Retina (tissue), 1 donor: ENCODE measurements at places on chromosomes 16 and 17.
A peak's percentile ranks its signal among the peaks of the same experiment; 100 is the strongest.

GRCh38 chr17:57550016-57550415, 195.1 kb downstream of the CCDC182 start:
- DNase-seq = no peak

DNA sequence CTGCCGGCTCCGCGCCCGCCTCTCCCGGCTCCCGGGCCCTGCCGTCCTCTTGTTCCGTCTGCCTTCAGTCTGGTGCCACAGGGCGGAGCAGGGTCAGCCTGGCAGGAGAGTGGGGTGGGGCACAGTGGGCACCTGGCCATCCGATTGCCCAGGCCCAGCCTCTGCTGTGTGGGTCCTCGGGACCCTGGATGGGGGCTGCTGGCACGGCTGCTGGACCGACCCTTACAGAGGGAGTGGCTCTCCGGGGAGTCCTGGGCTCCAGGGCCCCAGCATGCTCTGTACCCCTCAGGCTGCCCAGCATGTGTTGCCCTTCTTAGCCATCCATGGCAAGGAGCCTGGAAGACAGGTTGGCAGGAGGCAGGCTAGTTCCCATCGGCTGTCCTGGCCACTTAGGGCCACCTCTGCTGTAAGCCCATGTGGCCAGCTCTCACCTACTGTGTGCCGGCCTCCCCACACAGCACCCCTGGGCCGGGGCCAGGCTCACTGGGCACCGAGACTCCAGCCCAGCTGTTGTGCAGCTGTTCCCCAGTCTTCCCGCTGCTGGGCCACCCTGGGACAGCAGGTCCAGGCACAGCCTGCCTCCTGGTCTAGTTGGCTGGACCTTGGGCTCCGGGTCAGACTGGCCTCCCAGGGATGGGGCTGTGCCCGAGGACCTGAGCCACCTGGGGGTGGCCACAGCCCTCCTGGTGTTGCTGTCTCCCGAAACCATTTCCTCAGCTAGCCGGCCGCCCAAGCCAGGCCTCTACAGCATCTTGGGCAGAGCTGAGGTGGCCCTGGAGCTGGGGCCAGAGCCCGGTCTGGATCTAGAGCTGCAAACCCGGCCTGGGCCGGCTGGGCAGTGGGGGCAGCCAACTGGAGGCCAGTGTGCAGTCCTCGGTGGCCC, 24.9 kb downstream of the BAHCC1 start:
- no peak for DNase-seq

- no peak for DNase-seq
Measured at GRCh38 chr16:20889625-20890275, 10.4 kb downstream of the DCUN1D3 start.

GRCh38 chr17:56754523-56755208, 79.1 kb downstream of the C17orf67 start:
- peak; percentile 34 for DNase-seq

GRCh38 chr16:46929378-46930332, 43.8 kb downstream of the DNAJA2 start:
- peak; percentile 80 for DNase-seq

- no peak for DNase-seq
Measured at GRCh38 chr17:9842057-9842758, 16.5 kb downstream of the GLP2R start.

DNA sequence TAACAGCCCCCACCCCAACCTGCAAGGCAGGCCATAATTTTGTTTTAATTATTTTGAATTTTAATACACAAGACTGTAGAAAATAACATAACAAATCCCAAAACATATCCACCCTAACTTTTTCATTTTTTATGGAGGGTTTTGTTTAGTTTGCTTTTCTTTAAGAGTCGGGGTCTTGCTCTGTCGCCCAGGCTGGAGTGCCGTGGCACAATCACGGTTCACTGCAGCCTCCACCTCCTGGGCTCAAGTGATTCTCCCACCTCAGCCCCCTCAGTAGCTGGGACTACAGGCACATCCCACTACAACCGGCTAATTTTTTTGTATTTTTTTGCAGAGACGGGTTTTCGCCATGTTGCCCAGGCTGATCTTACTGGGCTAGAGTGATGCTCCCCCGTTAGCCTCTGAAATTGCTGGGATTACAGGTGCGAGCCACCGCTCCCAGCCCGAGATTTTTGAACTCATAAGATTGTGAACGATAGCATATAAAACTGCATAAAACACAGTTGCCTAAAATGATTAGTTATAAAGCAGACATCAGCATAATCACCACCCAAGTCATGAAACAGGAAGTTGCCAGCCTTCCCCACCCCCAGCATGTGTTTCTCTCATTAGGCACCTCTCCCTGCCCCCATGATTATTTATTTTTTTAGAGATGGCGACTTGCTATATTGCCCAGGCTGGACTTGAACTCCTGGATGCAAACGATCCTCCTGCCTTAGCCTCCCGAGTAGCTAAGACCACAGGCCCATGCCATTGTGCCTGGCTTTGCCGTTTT, 13.6 kb upstream of the DOC2B start:
- no peak for DNase-seq

- DNase-seq = no peak
Measured at GRCh38 chr16:70472786-70473433, 18.5 kb downstream of the FCSK start.

DNA sequence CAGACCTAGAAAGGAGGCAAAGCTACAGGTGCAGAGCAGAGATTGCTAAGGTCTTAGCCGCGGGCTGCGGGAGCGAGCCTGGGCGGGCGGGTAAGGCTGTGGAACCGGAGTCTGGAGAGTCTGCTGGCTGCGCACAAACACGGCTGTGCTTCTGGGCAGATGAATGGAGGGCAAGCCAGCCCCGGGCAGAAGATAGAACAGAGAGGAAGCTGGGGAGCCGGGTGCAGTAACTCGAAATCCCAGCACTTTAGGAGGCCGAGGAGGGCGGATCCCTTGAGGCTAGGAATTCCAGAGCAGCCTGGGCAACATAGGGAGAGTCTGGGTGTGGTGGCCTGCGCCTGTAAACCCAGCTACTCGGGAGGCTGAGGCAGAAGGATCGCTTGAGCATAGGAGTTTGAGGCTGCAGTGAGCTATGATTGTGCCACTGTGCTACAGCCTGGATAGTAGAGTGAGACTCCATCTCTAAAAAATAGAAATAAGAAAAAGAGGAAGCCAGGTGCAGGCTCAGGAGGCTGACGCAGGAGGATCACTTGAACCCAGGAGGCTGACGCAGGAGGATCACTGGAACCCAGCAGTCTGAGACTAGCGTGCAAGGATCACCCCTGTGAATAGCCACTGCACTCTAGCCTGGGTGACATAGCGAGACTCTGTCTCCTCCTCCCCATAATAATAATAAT, 56.3 kb downstream of the PITPNC1 start:
- no peak for DNase-seq

DNA sequence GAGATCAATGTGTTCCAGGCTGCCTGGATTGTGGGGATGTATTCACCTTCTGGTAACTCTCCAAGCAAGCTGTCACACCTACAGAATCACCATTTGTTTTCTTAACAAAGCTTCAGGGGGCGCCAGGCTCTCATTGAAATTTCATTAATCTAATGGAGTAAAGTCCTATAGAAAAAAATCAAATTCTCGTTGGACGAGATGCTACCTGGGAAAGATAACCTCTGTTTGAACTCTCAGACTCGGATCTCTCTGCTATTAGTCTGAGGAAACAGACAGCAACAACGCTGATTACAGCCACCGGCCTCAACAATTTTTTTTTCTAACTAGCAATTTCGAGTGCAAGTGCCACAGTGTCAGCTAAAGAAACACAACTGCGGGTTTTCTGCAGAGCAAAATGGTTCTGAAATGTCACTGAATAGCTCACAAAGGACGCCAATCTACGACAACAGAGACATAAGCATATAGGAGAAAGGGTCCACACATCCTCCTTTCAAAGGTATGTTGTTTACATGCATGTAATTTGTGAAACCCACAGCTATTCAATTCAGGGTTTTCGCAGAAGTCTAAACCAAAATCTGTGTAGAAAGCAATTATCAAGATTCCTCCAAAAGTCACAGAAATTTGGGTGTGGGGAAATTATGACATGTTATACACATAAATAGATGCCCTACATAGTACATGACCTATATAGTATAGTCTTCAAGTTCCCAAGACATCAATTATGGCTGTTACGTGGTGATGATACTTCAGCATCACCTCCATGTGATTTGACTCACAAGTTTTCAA, 135.8 kb downstream of the SKAP1 start:
- peak; percentile 16 for DNase-seq

DNA sequence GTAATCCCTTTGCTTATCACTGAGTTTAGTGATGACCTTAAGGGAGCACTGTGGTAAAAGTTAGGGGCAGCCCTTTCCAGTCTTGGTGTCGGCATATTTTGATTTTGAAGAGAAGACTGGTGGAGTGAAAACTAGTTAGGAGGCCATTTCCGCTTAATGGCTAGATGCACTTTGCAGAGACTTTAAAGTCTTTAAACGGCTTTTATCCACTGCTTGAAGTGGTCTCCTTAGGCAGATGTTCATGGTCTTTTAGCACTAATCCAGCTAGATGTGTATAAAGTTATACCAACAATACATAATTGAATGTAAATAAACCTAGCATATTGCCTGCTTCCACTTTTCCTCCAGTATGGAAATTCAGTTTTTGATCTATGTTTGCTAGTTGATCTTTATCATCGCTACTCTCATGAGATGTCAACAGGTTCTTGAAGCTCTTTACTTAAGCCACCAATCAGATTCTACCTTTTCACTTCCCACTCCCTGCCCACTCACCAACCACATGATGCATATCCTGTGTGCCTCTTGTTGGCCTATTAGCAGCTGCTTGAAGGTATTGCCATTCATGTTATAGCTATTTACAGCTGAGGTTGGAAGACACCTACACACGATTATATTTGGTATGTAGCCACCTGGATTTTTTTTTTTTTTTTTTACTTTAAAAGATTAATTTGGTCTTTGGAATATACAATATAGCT, 132.0 kb downstream of the NLK start:
- DNase-seq = no peak

DNA sequence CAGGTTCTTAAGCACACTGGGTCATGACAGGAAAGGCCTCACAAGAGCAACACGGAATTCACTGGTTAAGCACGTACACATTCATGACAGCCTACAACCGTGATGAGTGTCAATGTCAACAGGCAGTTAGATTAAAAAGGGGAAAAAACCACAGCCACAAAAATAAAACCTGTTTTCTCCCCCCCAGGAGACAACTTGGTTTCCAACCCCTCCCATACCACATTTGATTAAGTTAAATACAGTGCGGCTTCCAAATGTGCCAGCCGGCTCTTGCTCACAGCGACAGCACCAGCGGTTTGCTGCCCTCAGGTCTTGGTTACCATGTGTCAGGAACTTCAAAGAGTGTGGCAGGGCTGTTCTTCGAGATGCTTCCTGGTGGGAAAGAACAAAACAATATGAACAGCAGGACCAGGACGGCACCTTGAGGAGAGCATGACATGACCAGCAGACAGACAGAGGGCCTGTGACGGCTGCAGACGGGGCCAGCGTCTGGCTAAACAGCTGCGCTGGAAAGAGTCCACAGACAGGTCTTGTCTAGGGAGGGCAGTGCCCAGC, 193.6 kb downstream of the PARN start:
- no peak for DNase-seq

- no peak for DNase-seq
Measured at GRCh38 chr17:21174186-21174585, 39.8 kb downstream of the TMEM11 start.

DNA sequence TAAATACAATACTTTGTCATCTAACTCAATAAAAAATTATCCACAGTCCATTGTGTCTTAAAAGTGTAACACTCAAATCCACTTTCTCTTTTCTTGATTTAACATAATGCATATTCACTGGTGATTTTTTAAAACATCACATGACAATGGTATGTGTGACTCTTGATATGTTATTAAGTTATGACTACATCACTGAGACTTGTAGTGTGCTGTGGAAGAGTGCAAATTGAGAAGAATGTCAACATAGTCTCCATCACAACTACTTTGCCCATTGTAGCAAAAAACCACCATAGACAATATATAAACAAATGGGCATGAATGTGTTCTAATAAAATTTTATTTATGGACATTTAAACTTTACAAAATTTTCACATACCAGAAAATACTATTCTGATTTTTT, 380.7 kb upstream of the PMFBP1 start:
- no peak for DNase-seq

DNA sequence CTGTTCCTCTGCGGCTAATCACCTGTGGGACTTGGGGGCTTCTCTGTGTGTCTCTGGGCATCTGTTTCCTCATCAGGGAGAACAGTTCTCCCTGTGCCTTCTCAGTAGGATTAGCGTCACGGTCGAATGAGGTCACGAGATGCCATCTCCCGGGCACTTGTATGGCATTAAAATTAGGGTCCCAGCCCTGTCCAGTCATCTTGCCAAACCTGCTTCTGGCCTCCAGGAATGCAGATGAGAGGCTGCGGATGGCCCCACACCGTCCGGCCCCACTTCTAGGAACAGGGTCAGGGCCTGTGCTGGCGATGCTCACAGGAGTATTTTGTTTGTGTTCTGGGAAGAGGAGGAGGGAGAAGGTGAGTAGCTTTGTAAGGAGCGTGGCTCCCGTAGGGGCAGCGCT, 58.5 kb downstream of the OR1D5 start:
- DNase-seq = peak; percentile 23

GRCh38 chr17:32656886-32657285, 170.1 kb downstream of the CDK5R1 start:
- no peak for DNase-seq

GRCh38 chr17:44216694-44217093, 2.8 kb downstream of the UBTF start:
- DNase-seq = no peak

GRCh38 chr16:4686497-4687210, 6.7 kb upstream of the NUDT16L1 start:
- no peak for DNase-seq

- no peak for DNase-seq
Measured at GRCh38 chr16:2121853-2122252, 13.8 kb downstream of the PKD1 start.

GRCh38 chr16:64957246-64957645, 164.6 kb downstream of the CDH11 start:
- no peak for DNase-seq

GRCh38 chr17:33814852-33815251, 440.2 kb upstream of the CCL2 start:
- DNase-seq = no peak

DNA sequence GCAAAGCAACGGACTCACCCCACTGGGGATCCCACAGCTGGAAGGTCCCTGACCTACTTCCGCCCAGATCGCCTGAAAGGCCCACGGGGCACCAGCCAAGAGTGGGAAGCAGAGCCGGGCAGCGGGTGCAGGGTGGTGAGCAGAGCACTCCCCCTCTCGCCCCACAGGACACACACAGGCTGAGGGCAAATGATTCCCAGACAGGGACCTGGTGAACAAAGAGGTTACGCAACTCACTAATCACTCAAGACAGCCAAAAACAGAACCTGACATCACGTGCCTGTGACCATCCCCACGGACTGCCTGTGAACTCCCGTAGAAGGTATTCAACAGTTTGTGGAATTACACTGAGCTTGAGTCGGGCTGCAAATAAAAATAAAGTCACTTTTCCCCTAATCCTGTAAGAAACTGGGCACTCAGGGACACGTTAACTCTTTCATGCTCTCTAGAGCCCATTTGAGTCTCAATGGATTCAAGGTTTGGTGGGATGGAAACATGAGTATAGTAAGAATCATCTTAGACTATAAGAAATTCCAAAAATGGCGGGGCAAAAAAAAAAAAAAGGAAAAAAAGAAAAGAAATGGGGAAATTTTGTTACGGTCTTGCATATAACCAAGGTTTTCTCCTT, 396.1 kb downstream of the SOX9 start:
- DNase-seq = peak; percentile 78

GRCh38 chr17:82800885-82801284, 38.9 kb downstream of the ZNF750 start:
- DNase-seq = no peak
